ENCODE measurements at places on chromosomes 6 and 20.

DNA sequence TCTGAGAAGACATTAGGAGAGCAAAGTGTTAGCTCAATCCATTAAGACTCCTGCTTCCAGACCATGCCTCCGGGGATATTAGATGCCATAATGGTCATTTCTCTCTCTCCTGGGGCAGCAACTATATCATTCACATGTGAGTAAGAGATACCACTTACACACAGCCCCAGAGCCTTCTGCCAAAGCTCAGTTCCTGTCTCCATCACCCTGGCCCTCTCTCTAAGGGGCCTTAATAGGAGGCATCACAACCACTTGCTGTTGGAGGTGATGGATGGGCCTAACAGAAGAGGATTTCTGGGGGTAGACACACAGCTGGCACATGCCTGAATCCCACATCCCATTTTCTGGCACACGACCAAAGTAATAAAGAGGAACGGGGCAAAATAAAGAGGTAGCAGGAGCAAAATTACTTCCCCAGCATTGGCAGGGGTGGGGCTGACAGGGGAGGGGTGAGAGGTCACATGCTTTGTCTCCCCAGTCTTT is 34.0 kb upstream of the VSTM2L start:
- DNase-seq = no peak

DNA sequence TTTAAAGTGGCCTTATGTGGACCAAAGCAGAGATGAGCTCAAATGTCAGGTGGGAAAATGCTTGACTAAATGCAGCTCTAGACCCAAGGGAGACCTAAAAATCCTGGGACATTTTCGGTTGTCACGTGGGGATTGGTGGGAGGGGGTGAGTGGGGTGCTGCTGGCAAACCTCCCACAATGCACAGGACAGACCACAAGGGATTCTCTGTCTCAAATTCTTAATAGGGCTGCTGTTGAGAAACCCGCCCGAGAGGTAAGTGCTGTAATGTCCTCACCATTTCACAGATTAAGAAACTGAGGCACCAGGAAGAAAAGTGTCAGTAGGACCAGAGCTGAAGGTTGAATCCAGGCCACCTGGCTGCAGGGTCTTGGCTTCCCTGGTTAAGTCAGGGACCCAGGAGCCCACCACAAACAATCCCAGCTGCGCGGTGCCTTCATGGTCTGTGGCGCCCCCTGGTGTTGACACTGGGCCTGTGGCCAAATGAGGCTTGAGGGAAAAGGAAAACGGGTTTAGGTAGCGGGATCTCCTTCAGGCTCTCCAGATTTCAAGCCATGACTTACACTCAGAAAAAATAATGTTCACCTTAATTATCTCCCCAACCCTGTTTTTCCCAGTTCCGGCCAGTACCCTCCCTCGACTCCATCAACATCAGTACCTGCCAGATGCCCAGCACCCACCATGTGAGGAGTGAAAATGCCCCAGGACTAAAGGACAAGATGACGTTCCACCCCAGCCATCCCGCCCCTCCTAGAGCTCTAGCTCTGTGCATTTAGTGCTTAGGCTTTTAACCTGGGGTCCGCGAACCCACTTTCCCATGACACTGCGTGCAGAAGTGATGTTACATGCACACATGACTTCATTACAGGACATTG is 7.2 kb downstream of the HLA-G start:
- no peak for DNase-seq

DNA sequence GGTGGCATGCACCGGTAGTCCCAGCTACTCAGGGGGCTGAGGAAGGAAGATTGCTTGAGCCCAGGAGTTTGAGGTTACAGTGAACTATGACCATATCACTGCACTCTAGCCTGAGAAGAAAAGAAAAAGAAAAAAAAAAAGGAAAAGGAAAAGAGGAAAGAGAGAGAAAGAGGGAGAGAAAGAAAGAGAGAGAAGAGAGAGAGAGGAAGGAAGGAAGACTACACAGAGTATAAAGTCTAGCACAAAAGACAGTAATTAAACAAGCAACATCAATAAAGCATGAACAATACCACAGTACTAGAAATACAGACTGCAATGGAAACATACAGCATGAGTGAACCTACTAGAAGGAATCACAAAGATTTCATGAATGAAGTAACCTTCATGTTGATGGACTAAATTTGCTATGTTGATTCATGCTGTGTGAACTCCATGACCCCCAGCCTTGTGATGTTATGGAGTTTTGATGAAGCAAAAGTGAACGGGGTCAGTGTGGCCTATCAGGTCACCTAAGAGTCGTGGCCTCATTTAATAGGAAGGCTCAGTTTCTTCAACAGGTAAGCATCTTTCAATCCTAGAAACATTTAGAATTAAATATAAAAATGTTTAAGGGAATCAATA is 57.6 kb downstream of the NUDT3 start:
- DNase-seq = no peak

DNA sequence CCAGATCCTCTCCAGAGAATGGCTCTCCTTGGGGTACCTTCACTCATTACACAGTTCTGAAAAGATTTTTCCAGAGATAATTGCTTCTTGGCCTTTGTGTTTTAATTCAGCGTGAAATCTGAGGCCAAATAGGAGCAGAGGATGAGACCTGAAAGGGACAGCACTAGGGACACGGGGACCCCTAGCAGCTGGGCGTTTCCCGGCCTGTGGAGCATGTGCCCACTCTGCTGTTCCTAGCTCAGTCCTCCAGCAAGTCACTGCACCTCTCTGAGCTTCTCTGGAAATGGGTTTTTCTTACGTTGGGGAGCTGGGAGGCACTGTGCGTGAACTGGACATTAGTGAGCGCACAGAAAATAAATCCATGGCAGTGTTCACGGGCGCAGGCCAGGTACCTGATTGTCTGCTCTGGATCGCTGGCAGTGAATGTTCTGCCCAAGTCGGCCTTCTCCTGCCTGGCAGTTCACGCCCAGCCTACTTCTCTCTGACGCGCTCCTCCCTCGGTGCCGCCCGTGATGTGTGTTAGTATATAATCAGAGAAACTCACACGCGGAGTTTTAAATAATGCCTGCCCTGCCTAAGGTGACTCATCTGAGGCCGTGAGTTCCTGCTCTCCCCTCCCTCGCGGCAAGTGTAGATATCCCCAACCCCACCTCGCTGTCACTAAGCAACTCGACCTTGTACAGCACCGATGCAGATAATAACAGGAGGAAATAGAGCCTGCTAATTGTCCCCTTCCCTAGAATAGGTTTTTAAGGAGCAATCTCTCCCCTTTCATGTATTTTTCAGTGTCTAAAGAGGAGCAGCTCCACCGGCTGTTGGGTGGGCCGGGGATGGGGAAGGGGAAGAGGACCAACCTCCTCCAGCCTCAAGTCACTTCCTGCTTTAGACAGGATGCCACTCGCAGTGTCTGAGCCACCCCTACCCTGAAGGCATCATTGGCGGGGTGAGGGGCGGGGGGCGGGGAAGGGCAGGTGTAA is 2.7 kb upstream of the TUBB2A start:
- no peak for DNase-seq

DNA sequence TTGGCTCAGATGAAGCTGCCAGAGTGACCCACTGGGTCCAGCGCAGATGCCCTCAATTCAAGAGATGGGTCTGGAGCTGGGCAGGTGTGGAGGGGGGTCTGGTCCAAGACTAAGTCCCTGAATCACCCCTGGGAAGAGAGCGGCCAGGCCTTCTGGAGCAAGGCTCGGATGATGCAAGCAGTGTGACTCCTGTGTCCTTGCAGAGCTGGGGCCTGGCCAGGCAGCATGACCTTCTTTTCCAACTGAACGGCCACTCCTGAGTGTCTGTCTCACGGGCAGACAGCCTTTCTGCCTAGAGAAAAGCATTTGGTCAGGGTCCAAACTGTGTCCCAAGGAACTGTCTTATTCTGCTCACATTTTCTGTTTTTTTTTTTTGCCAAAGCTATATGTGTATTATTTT is 42.6 kb upstream of the FNDC1 start:
- DNase-seq = no peak

GRCh38 chr6:149140137-149140909 is 177.2 kb upstream of the TAB2 start:
- no peak for DNase-seq

GRCh38 chr6:71481801-71482200 is 193.2 kb downstream of the OGFRL1 start:
- DNase-seq = no peak

Measured in right hindlimb (tissue), 1 donor.